ENCODE measurements at places on chromosomes 2 and 18.

DNA sequence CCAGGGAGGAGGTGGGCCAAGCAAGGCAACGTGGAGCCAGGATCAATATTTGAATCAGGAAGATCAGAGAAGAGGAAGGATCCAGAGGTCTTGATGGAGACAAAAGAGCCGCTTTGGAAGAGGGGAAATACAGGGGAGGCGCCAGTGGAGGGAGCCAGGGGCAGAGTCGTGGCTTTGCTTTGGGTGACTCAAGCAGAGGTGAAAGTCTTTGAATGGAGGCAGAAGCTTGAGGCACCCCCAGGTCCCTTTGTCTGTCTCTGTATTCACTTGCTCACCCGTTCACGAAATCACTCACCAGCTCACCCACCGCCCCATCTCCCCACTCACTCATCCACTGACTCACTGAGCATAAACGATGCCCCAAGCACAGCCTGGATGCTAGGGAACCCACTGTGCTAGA lies 134.1 kb downstream of the ACOXL start:
- no peak for DNase-seq
- no peak overlapping the region for H3K27ac ChIP-seq
- H3K4me1 ChIP-seq, result peaks cover 16% of the 10 kb centered on the region
- no peaks in the 10 kb centered on the region for H3K36me3 ChIP-seq
- no peaks in the 10 kb centered on the region for H3K27me3 ChIP-seq

- no peak for DNase-seq
- no peaks in the 10 kb centered on the region for H3K27me3 ChIP-seq
- H3K27ac ChIP-seq, result no peak overlapping the region
- H3K4me1 ChIP-seq, result peaks cover 16% of the 10 kb centered on the region
- H3K4me3 ChIP-seq, result no peak overlapping the region
Measured at GRCh38 chr2:42342061-42342794, 18.8 kb downstream of the COX7A2L start.

DNA sequence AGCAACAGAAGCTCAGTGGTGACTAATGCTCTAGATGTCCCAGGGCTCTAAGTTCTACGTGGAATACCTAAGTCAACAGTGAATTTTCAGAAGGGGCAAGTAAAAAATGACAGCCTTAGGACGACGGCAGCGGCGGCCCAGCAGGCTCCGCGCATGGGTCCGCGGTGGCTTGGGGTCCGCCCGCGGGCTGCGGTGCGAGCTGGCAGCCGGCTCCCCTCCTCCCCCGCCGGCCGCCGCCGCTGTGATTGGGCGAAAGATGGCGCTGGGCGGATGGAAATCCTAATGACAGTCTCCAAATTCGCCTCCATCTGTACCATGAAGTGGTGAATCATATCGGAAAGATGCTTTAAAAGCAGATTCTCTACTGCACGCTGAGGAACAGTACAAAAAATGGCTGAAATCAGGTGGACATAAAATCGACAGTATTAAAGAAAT lies 74.7 kb downstream of the HNRNPLL start:
- H3K27ac ChIP-seq, result no peak overlapping the region
- H3K36me3 ChIP-seq, result no peaks in the 10 kb centered on the region
- no peak overlapping the region for H3K4me3 ChIP-seq
- H3K27me3 ChIP-seq, result no peaks in the 10 kb centered on the region

DNA sequence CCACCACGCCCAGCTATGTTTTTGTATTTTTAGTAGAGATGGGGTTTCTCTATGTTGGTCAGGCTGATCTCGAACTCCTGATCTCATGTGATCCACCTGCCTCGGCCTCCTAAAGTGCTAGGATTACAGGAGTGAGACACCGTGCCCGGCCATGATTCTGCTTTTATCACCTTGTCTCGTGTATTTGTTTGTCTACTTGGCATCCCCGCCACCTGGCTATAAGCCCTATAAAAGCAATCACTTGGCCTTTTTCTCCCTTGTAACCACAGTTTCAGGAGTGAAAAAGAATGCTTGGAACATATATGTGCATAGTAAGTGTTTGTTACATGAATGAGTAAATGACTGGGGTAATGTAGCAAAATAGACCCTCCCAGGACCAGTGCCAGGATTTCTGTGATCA lies 77.5 kb upstream of the PAPOLG start:
- no peaks in the 10 kb centered on the region for H3K36me3 ChIP-seq
- no peak overlapping the region for H3K4me3 ChIP-seq
- no peak overlapping the region for H3K27ac ChIP-seq
- DNase-seq, result no peak

GRCh38 chr2:241052677-241053360 lies 49.3 kb downstream of the MTERF4 start:
- no peaks in the 10 kb centered on the region for H3K27me3 ChIP-seq
- H3K36me3 ChIP-seq, result no peaks in the 10 kb centered on the region
- no peak overlapping the region for H3K27ac ChIP-seq

All from CD4-positive, alpha-beta memory T cell (primary cell).